Activated T-cell treated with anti-CD3 and anti-CD28 coated beads, Interleukin-2, amount 50 U/mL, for 72 hours (primary cell): ENCODE measurements at places on chromosomes 5 and 9.

GRCh38 chr5:72531496-72532190, 24.4 kb upstream of the ZNF366 start:
- DNase-seq, result no peak

DNA sequence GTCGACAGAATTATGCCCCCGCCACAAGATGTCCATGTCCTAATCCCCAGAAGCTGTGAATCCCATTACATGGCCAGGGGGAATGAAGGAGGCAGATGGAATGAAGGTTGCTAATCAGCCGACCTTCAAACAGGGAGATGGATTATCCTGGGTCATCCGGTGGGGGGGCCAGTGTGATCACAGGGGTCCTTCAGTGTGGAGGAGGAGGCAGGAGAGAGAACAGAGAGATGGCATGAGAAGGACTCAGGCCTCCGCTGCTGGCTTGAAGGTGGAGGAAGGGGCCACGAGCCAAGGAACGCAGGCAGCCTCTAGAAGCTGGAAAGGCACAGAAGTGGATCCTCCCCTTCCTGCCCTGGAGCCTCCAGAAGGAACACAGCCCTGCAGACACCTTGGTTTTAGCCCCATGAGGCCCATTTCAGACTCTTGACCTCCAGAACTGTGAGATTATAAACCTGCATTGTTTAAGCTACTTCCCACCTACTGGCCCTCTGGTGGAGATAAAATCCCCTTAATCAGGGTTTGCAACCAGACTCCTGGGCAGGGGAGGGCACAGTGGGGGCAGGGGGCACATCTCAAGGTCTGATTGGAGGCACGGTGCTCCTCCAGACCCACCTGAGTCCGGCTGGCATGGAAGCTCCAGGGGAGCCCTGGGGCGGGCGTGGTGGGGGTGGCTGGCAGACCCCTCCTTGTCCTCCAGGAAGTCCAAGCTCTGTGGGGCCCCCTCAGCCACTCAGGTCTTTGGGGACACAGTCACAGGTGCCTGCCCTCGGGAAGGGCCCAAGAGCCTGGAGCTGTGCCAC, 13.8 kb downstream of the PTGES2 start:
- DNase-seq, result no peak

GRCh38 chr9:80305136-80305535, 733.4 kb downstream of the TLE4 start:
- no peak for DNase-seq

GRCh38 chr5:31047621-31048020, 145.9 kb upstream of the CDH6 start:
- DNase-seq, result no peak

DNA sequence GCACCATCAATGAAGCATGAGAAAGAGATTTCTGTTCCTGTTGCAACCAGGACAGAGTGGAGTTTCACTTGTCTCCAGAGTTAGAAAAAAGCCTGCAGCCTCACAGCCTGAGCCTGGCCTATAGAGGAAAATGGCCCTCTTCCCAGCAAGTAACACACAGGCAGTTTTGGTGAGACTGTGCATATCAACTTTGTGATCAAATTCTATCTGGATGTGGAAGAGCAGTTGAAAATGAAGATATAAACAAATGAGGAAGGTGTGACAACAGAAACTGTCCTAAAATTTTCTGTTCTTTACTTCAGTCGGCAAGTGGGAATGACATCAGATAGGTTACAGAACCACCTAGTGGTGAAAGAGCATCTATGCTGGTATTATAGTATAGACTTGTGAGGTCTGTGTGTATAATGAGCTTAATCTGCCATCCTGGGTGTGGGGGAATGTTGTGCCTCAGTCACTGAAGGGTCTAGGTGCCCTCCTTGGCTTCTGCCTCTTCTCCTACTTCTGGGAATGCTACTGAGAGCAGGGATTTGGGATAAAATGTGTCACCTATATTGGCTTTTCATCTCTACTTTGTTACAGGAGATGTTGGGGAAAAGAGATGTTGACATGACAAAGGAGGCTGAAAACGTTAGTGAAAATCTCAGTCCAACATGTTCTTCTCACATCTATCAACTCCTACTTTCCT, 28.2 kb downstream of the YIPF5 start:
- no peak for DNase-seq

- DNase-seq, result no peak
Observed at GRCh38 chr9:126109575-126109974, 217.1 kb upstream of the MVB12B start.

GRCh38 chr5:144549580-144549979, 378.9 kb downstream of the KCTD16 start:
- no peak for DNase-seq

- no peak for DNase-seq
Observed at GRCh38 chr9:86766511-86766910, 180.8 kb downstream of the GAS1 start.

GRCh38 chr9:70160686-70161600, 97.8 kb upstream of the SMC5 start:
- no peak for DNase-seq

DNA sequence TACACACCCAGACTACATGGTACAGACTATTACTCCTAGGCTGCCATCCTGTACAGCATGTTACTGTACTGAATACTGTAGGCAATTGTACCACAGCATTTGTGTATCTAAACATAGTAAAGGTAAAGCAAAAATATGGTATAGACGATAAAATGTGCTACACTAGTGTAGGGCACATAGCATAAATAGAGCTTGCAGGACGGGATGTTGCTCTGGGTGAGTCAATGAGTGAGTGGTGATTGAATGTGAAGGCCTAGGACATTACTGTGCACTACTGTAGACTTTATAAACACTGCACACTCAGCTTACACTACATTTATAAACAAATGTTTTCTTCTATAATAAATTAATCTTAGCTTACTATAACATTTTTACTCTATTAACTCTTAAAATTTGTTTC, 25.6 kb downstream of the ANKRD55 start:
- no peak for DNase-seq

- peak; percentile 59 for DNase-seq
Observed at GRCh38 chr9:109817846-109818472, 38.0 kb downstream of the PALM2AKAP2 start.

DNA sequence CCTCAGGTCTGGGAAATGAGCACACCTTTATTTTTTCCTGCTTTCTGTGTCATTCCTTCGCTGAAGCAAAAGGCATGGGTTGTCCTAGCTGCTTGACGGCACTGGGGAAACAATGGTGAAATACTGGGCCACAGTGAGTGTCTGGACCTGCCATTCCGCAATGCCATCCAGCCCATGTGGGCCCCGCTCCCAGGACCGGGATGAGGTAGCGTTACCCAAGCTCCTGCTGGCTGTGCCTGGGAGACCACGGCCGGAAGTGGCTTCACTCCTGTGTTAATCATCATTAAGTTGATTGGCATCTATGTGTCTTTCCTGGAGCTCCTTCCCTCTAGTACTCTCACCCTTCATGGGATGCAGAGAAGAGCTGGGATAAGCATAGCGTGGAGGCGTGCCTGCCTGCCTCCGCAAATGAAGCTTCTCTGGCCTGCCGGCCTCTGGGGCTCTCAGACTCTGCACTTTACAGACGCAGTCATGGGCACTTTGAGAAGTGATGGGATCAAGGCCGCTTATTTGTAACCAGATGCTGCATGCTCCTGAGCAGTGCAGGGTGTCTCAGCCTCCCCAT, 16.5 kb upstream of the SMIM32 start:
- DNase-seq, result no peak

DNA sequence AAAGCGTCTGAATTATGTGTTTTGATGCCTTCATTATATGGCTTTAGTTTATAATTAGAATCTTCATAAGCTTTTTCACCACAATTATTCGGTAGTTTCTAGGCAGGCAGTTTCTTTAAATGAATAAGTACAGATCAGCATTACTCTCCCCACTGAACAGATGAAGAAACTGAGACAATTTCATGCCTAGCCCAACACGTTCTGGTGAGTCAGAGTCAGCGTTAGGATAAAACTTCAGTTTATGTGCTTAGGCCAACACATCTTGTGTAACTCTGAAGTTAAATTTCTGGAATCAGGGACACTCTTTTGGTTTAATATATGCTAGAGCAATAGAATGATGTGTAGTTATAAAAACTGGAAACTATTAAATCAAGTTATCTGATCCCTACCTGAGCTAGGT, 186.7 kb upstream of the ELL2 start:
- DNase-seq, result no peak

- DNase-seq, result no peak
Observed at GRCh38 chr9:93725382-93725781, 149.0 kb downstream of the PHF2 start.

DNA sequence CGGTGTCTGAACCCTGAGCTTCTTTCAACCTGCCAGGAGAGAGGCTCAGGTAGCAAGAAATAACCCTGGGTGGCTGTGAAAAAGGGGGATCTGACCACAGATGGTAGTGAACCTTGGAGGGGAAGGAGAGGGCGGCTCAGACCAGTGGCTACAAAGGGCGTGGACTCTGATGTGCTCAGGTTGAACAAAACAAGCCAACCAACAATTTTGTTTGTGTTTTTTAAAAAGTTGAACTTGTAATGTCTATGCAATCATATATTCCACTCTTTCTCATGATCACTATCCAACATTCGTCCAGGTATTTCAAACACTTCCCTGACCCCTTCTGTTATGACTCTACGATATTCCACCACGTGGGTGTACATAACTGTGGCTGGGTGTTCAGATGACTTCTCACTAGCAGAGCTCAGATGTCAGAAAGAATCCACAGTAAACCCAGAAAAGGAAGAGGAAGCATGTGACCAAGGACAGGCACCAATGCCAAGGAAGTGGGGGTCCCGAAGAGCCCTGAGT, 20.0 kb downstream of the PTPN3 start:
- no peak for DNase-seq

DNA sequence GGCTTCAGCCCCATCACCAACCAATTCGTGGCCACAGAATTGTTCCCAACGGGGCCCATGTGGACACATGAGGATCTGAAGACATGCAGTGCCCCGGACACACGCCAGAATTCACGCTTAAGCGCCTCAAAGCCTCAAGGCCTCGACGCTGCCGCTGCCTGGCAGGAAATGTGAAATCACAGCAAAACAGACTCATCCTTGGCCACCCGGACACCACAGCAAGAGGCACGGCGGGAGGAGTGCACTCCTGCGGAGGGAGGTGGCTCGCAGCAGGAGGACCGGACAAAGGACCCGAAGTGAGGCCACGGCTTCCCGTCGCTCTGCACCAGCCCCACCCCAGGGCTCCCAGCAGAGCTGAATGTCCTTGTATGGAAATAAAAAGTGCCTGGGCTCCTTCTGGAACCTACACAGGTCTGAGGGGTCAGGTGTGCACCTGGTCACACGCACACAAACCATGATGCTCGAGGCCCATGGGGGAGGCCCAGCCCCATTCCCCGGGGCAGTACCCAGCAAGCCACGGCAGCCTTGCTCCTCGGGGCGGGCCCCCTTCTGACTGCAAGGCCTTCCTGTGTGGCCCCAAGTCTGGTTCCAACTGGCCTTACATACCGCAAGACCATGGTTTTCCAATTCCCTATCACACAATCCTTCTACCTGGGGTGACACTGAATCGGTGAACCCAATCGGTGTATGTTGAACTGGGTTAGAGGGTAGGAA, 10.0 kb downstream of the SEC16A start:
- DNase-seq, result no peak

GRCh38 chr9:137446851-137447471, 5.8 kb upstream of the ENTPD8 start:
- DNase-seq, result no peak

- DNase-seq, result peak; percentile 10
Observed at GRCh38 chr5:122844136-122844909, 1.1 kb upstream of the SNX24 start.

DNA sequence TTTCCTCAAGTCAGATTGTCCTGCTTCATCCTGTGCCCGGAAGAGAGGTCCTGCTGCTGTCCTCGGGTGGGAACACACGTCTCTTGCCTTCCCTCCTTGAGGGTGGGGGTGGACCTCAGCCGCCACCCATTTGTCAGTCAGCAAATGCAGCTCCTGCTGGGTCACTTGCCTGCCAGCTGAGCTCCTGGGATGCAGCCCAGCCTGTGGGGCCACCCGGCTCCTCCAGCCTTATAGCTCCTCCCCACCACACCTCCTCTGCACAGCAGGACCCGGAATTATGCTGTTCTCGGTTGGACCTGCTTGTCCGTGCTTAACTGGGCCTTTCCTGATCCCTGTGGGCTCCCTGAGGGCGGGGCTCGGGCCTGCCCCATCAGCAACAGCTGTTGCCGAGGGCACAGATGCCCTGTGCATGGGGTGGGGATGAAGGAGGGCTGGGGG, 52.7 kb downstream of the RXRA start:
- DNase-seq, result no peak

GRCh38 chr9:18604767-18605730, 131.1 kb downstream of the ADAMTSL1 start:
- DNase-seq, result no peak

DNA sequence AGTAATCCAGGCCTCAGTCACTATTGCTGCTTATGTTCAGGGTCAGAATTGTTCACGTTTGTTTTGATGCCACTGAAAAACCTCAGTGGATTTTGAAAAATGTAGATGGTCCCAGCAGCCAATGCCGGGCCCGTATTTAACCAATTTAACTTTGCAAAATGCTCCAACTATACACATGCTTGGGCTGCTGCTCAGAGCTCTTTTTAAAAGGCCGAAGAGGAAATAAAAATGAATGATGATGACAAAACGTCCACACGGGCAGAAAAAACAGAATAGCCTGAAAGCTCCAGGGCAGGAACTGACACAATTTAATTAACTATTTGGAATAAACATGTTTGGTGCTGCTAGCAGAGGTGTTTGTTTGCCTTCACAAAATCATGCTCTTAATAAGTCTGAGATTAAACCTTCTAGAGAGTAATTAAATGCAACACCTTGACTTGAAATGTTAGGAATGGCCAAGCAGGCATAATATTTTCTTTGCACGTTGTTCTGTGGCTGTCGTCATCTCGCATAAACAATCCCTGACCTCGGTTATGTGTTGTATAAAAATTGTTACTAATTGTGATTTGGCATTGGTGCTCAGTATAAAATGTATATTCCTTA, 152.7 kb downstream of the SLIT3 start:
- DNase-seq, result no peak

DNA sequence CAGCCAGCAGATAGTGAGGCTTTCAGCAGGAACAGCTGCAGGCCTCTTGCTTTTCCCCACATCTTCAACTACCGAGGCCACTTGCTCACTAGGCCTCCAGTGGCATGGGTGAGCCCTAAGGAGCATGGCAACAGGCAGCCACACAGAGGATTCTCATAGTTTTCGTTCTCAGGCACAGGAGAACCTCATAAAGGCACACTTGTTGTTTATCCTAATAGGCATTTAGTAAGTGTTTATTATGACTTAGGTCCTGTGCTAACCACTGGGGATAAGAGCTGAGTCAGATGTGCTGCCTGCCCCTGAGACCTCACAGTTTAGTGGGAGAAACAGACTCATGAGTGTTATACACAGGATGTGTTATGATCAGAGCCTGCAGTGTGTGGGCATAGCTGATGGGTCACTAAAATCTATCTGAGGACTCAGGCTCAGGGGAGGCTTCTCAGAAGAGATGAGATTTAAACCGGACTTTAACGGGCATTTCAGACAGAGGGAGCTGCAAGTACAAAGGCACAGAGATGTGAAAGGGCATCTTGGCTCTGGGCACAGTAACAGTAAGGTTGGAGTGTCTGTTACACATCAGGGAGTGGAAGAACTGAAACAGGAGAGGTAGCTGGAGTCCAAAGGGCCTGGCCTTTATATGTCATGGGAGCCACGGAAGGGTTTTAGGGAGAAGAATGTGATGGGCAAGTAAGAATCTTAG, 21.0 kb upstream of the HEMGN start:
- no peak for DNase-seq
